GM23248 (cell line): ENCODE measurements at places on chromosomes 2 and 18. TPM values are rescaled to one million over a fixed set of nuclear protein-coding genes. Genes with fewer than 3 reads are reported as not detected.
A peak's percentile ranks its signal among the peaks of the same experiment; 100 is the strongest.

Gene SCN3A
- total RNA-seq = 0.11 TPM in 1 of 2 replicates, not detected in the other

DNA sequence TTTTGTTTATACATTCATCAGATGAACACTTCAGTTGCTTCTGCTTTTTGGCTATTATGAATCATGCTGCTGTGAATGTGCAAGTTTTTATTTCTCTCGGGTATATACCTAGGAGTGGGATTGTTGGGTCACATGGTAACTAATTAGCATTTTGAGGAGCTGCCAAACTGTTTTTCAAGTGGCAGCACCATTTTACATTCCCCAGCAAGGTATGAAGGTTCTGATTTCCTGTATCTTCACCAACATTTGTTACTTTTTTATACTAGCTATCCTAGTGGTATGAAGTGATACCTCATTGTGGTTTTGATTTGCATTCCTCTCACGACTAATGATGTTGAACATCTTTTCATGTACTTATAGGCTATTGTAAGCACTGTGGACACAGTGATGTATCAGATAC lies 53.9 kb downstream of the DYNC1I2 start:
- DNase-seq = peak; percentile 54

Gene FOXI3
- not detected in 2 replicates for total RNA-seq

- no peak for DNase-seq
Observed at GRCh38 chr2:140916410-140916809, 1214.4 kb downstream of the LRP1B start.

DNA sequence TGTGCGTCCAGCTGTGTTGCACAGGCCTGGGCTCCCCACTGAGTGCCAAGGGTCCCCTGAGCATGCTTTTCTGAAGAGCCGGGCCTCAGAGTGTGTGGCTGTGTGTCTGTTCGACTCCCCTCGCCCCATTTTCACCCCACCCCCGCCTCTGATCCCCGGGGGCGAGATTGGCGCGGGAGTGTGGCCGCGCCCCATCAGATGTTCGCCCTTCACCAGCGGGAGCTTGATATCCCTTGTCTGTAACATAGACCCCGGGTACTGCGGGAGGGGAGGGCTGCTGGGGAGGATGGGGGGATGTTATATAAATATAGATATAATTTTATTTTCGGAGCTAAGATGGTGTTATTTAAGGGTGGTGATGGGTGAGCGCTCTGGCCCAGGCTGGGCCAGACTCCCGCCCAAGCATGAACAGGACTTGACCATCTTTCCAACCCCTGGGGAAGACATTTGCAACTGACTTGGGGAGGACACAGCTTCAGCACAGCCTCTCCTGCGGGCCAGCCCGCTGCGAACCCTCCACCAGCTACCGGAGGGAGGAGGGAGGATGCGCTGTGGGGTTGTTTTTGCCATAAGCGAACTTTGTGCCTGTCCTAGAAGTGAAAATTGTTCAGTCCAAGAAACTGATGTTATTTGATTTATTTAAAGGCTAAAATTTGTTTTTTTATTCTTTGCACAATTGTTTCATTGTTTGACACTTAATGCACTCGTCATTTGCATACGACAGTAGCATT lies 1.5 kb downstream of the RHOB start:
- DNase-seq = peak; percentile 59

DNA sequence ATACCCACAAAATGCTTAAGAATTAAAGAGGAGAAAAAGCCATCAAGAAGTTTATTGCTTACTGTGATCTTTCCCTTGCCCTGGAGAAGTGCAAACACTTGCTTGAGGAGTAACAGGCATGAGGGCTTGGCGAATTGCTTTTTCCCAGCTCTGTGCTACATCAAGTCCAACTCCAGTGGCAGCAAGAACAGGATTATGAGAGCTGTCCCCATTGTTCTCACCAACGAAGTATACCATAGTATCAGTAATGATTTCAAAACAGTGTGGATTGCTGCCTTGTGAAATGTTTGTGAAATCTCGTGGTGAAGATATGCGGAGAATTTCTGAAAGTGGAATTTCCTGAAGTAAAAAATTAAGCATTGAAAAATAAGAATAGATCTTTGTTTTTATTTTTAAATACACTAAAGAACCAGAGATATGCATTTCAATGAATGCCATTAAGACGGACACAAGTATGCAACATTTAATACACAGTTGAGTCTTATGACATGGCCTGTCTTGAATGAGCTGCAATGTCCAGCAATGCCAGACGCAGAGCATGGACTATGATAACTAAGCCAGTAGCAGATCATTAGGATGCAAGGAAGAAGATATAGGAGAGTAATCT lies 43.0 kb downstream of the NDUFAF7 start:
- peak; percentile 6 for DNase-seq

- DNase-seq = peak; percentile 60
Observed at GRCh38 chr2:26989156-26989555, 18.7 kb downstream of the MAPRE3 start.

DNA sequence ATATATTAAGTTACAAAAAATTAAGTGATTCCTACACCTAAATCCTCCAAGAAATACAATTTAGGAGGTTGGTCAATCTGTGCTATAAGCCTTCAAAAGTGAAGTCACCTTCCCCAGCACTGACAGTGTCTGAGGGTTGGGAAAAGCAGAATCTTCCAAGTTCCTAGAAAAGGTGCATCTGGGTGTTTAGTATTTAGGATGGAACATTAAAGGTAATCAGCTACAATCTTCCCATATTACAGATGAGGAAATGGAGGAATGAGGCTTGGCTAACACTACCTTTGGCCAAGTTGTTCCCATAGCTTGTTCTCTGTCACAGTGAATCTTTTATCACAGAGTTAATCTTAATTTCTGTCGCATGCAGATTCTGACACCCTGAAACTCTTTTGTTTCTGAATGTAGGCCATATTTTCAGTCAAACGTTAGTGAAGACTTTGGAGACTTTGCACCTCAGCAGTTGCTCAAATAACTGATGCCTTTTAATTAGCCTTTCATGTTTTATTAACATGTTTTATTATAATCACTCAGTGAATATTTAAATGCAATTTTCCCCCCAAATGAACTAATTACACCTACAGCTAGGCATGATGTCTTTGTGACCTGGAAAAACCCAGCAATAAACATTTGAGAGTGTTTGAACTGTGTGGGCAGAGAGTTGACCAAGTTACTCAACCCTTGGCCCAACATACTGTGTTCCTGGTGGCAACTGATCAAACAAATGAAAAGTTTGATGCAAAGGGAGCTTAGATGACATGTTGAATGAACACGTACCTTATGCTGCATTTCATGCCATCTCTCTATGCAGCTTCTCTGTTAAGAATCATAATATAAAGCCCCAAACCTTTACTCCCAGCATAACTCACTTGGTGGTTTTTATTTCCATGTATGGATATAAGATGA lies 17.6 kb downstream of the FN1 start:
- peak; percentile 58 for DNase-seq

- DNase-seq = no peak
Observed at GRCh38 chr18:25736516-25736915, 353.9 kb downstream of the SS18 start.

DNA sequence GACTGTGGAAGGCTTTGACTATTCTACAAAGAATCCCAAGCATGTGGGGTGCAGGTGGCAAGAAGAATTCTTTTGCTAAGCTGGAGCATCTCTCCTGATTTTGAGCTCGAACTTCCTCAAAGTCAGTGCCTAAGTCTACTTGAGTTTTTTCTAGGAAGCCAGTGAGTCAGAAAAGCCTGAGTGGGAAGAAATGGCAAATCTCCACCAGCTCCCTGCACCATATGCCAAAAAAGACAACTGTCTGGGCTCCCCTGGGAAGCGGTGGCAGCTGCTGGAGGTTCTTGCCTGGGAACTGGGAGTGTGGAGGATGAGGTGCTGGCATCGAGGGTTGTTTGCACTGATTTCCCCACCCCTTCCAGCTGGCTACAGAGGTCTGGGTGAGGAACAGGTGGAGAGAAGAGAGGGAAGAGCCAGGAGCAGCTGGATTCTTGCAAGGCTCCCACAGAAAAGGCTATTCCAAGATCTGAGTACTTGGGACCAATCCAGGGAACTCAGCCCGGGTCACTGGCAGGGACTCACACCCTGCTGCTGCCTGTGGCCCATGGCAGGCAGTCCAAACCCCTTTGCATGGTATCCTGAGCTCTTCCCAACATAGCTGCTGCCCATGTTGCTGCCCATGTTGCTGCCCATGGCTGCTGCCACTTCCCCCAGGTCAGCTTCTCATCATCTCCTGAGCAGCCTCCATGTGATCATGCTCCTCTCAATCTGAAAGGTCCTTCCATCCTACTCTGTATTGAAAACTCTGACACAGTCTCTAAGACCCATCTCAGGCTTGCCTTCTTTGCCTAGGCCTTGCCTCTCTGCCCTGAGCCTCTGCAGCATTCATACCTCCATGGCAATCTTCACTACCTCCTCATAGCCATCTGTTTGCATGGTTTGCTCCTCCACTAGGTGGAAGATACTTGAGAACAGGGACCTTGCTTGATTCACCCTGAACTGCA lies 128.3 kb upstream of the SPATS2L start:
- DNase-seq = peak; percentile 49

DNA sequence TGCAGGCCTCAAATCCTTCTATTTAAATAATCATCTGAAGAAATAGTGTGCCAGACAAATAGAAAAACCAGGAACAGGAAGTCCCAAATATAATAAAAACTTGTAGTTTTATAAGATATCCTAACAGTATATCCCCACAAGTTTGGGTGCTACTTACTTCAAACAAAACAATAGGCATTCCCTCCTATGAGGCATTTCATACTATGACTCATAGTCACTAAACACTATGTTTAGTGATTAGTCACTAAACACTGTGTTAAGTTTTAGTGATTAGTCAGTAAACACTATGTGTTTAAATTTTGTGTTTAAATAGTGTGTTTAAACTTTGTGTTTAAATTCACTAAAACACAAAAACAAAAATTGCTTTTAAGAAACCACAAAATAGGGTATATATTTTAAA lies 407.0 kb upstream of the CDH19 start:
- peak; percentile 11 for DNase-seq

- DNase-seq = no peak
Observed at GRCh38 chr18:32438173-32438572, 32.5 kb downstream of the GAREM1 start.

GRCh38 chr18:63315876-63316275 lies 3.7 kb downstream of the BCL2 start:
- no peak for DNase-seq

DNA sequence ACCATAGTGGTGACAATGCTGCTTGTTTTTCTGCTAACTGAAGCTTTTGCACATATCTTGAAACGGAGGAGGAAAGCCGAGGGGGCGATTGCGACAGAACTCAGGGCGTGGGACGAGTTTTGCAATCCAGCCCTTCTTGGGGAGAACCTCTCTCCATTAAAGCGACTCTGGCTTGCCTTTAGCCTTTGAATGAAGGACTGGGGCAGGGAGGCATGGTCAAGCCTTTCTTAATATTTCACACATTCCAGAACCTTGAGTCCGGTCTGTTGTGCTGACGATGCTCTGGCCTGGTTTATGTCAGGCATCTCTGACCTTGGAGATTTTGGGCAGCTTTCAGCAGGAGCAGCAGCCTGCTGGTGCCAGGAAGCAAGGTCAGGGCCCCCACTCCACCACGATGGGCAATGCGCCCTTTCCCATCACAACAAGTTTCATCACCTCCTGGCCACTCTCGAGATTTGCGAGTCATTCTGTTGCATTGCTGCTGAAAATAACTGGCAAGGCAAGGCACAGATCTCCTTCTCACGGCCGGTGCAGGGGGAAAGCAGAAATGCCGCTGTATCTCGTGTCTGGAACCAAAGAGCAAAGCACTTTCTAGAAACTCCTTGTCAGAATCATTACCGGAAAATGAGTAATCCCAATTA lies 10.8 kb downstream of the EMILIN2 start:
- DNase-seq = peak; percentile 95

Gene SERPINB3
- not detected in 2 replicates for total RNA-seq

GRCh38 chr2:173117678-173118077 lies 42.0 kb downstream of the MAP3K20 start:
- no peak for DNase-seq

Gene ABCB11
- total RNA-seq = not detected in 2 replicates

GRCh38 chr18:49690312-49690711 lies 123.0 kb downstream of the ACAA2 start:
- peak; percentile 95 for DNase-seq
